Transverse colon (tissue), 4 donors: ENCODE measurements at places on chromosomes 4 and X. TPM values are rescaled to one million over a fixed set of nuclear protein-coding genes. Genes with fewer than 3 reads are reported as not detected.

ZCCHC13 gene
- total RNA-seq = not detected

ADGRG4 gene
- not detected for total RNA-seq

FAM13A gene
- 72.7 TPM for total RNA-seq

S100G gene
- not detected for total RNA-seq

PAGE5 gene
- not detected for total RNA-seq

GLA gene
- 20.8 TPM for total RNA-seq

PABPC5 gene
- total RNA-seq = 1.1 TPM

LEF1 gene
- total RNA-seq = 8.4 TPM

FAM50A gene
- 39.9 TPM for total RNA-seq

KIAA0232 gene
- total RNA-seq = 83.4 TPM

GPR173 gene
- total RNA-seq = 0.27 TPM

MTCP1 gene
- total RNA-seq = 1.6 TPM

UPF3B gene
- 3.4 TPM for total RNA-seq

ODAM gene
- total RNA-seq = 0.79 TPM

SPANXC gene
- total RNA-seq = not detected

CLCN4 gene
- 1.1 TPM for total RNA-seq

SATL1 gene
- total RNA-seq = not detected

DNA sequence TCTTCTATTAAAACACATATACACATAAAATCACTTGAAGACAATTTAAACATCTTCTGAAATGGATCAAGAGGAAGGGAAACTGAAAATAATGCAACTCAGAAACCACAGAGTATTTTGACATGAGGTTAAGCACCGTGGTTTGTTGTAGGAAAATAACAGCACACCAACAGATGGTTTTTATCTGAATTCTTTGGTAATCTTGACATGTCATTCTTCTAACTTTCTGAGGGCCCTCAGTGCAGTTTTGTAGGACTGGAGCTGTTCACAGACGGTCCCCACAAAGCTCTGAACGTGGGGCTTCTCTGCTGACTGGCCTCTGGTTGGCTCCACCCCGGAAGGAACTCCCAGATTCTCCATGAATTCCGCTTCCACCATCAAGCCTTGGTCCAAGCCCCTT, 16.0 kb upstream of the TLR8 start:
- no peak for DNase-seq

DNA sequence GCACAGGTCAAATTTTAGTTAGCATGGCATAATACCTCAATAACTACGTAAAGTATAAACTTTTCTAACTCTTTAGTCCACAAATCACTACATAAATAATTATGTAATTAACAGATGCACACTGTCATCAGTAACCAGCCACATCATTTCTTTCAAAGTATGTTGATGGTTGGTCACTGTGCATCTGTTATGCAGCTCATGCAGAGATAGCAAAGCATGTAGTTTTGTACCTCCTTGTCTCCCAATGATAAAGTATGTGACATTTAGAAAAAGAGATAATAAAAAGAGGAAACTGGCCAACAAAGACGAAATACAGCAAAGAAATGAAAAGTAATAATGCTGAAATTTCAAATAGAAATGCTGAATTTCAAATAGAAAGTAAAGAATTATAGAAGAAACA, 2.9 kb downstream of the LAMTOR3 start:
- no peak for DNase-seq

GRCh38 chrX:54786967-54787366, 11.1 kb downstream of the ITIH6 start:
- DNase-seq = peak; percentile 32

DNA sequence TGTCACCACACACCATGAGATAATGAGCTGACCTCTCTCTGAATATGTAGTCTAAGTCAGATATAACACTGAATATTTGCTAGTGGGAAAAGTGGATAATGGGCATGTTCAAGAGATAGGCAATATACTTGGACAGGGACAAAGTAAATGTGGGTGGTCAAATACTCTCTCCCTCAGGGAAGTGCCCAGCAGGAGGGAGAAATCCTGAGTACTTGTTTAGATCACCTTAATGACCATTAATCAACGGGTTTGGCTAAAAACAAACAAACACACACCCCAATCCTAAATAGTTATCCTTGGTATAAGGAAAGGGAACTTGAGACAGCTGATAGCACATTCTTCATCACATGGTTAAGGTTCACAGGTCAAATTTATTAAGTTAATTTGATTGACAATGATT, 933.5 kb downstream of the C4orf33 start:
- DNase-seq = no peak

GRCh38 chrX:47643926-47644325, 6.4 kb downstream of the ELK1 start:
- DNase-seq = no peak

DNA sequence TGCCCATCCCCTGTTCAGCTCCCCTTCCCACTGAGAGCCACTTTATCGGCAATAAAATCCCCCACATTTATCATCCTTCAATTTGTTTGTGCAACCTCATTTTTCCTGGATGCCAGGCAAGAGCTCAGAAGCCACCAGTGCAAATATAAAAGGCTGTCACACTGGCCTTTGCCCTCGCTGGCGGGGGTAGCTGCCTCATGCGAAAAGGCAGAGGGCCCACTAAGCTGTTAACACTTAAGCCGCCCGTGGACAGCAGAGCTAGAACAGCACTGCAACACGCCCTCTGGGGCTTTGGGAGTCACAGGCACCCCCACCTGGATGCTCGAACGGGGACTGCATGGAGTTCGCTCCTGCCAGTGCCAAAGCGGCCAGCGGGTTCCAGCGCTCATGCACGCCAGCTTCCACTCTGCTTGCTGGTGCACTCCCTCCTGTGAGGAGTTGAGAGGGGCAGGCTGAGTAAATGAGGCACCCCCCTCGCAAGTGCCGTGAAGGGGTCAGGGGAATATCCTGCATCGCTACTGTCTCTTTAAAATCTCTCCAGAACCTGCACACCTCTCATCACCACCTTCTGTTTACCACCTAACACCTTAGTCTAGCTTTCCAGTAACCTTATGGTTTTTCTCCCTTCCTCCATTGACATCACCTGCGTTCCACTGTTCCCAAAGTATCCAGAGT, 99.5 kb downstream of the SORBS2 start:
- DNase-seq = no peak

DNA sequence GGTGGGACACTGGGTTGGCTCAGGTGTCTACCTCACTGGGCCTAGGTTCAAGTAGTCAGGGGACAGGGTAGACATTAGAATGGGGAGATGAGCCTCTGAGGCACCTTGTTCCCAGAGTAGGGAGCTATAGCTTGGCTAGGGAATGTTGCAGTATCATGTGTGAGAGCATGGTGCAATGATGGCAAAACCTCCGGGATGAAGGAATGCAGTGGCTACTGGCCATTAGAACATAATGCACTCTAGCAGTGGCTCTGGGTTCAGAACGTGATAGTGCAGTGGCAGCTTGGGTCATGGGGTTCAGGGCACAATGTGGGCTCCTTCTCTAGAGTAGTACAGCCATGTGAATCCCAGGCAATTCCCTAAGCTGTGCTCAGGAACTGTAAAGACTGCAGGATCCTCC, 471.5 kb downstream of the CCSER1 start:
- DNase-seq = no peak

DNA sequence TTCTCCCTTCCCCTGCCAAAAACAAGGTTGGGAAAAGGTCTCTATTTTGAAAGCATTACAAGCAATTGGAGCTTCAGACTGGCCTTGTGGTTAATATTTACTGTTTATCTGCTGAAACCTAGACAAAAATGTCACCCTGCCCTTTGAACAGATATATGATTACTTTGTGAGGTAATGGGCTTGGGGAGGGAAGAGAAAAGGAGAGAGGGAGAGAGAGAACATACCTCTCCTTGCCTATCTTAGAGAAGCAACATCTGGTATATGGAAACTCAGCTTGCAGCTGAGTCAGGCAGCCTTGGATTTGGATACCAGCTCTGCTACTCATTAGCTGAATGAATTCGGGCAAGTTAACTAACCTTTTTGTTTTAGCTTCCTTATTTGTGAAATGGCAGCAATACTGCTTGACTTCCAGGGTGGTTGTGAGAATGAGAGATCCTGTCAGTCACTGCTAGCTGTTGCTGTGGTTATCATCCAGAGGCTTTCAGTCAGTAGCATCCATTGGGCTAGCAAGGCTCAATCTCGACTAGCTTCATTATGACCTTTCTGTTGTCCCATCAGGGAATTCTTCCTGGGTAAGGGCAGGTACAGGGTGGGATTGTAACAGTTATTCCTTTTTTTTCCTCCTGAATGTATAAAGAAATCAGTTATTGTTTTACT, 41.1 kb downstream of the ZFX start:
- DNase-seq = no peak

DNA sequence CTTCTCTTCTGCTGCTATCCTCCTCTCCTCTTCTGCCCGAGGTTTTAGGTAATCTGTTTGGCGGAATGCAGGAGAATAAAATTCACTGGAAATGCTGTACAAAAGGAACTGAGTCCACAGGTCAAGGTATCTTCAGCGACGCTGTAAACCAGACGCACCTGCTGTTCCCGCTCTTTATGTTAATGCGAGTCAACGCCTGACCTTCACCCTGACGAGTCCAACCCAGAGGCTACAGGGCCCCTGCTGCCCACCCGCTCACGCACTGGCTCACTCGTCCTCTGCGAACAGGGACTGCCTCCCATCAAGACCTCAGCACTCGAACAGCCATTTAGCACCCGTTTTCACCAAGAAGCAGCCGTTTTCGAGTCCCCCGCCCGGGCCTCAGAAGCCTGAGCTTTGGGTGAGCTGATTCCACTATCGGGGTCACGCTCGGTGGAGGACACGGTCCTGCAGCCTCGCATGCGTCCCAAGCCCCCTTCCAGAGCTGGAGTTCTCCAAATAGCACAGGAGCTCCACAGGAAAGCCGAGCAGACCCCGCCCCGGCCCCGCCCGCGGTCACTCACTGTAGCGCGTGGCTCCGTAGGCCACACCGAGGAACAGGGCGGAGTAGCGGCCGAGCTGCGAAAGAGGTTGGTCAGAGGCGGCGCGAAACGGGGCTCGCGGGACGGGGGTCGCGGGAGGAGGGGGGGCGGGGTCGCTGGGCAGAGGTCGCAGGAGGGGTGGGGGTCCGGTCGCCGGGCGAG, 556 bp downstream of the ATP5ME start:
- DNase-seq = peak; percentile 73

- no peak for DNase-seq
Measured at GRCh38 chr4:106473515-106473914, 104.9 kb upstream of the GIMD1 start.

- no peak for DNase-seq
Measured at GRCh38 chr4:31998807-31999206, 1278.6 kb downstream of the PCDH7 start.

DNA sequence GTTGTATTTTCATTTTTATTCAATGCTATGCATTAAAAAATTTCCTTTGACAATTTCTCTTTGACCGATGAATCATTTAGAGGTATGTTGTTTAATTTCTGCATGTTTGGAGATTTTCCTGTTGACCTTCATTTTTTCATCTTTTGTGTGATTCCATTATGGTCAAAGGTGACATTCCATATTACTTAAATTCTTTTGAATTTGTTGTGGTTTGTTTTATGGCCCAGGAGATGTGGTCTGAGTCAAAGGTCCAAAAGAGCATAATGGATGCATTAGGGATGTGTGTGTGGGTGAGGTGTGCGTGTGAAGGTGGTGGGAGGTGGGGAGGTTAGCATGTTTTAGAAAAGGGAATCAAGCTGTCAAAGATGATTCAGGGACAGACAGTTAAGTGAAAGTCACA, 76.0 kb upstream of the GIMD1 start:
- no peak for DNase-seq

- no peak for DNase-seq
Measured at GRCh38 chrX:119407681-119408080, 8.5 kb downstream of the SLC25A43 start.

GRCh38 chr4:6896035-6896434, 13.6 kb upstream of the TBC1D14 start:
- DNase-seq = no peak

- DNase-seq = no peak
Measured at GRCh38 chrX:78527263-78527662, 131.9 kb downstream of the RTL3 start.

GRCh38 chr4:60780874-60781273, 419.3 kb upstream of the ADGRL3 start:
- no peak for DNase-seq

DNA sequence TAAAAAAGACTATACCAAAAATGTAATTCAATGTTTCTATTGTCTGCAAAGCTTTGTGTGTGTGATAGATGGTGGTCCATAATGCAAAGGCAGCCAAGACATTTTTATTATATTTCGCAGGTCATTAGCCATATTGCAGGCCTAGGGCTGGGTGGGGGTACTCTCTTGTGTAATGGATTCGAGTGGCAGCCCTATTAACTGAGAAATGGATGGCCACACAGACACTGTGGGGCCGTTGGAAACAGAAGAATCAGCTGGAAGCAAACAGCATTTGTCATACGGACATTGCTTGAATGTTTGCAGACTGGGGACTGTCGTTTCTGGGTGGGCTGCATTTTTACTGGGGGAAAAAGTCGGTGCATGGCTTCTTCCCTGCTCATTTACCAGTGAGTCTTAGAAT, 101.4 kb downstream of the GPR143 start:
- no peak for DNase-seq

GRCh38 chrX:39012621-39013111, 211.4 kb downstream of the MID1IP1 start:
- DNase-seq = no peak

GRCh38 chrX:130079824-130080406, 30.4 kb downstream of the ELF4 start:
- peak; percentile 67 for DNase-seq

GRCh38 chr4:121642876-121643585, 53.7 kb downstream of the ANXA5 start:
- no peak for DNase-seq

- no peak for DNase-seq
Measured at GRCh38 chr4:159606835-159607234, 504.0 kb downstream of the RAPGEF2 start.

- DNase-seq = no peak
Measured at GRCh38 chrX:123917069-123917468, 44.4 kb upstream of the STAG2 start.

DNA sequence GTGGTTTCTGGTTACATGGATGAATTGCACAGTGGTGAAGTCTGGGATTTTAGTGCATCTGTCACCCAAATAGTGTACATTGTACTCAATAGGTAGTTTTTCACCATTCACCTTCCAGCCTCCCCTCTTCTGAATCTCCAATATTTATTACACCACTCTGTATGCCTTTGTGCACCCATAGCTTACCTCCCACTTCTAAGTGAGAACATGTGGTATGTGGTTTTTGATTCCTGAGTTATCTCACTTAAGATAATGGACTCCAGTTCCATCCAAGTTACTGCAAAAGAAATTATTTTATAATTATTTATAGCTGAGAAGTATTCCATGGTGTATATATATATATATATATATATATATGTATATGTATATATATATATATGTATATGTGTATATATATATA, 155.8 kb downstream of the HHIP start:
- no peak for DNase-seq

- DNase-seq = no peak
Measured at GRCh38 chrX:20654596-20655106, 387.9 kb upstream of the RPS6KA3 start.

DNA sequence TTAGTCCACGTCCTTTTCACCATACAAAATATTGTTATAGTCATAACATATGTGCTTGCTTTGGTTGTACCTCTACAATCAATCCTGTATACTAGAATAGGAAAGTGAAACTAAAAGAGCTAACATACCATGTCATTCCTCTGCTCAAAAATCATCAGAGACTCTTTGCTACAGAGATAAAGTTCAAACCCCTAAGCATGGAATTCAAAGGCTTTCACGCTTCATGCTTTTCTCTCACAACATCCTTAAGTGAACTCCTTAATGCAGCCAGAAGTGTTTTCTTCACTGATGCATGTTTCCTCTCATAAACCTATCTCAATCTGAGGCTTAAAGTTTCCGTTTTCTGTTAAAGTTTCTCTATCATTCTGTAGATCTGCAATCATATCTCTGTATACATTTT, 744.6 kb upstream of the IGFBP7 start:
- DNase-seq = no peak
